Stimulated activated CD8-positive, alpha-beta memory T cell treated with anti-CD3 and anti-CD28 coated beads, Interleukin-15, amount 100 ng/mL, for 48 hours (primary cell): ENCODE measurements at places on chromosomes 5 and 9.

- DNase-seq: no peak
Observed at GRCh38 chr9:78238046-78239038, 2.5 kb downstream of the CEP78 start.

DNA sequence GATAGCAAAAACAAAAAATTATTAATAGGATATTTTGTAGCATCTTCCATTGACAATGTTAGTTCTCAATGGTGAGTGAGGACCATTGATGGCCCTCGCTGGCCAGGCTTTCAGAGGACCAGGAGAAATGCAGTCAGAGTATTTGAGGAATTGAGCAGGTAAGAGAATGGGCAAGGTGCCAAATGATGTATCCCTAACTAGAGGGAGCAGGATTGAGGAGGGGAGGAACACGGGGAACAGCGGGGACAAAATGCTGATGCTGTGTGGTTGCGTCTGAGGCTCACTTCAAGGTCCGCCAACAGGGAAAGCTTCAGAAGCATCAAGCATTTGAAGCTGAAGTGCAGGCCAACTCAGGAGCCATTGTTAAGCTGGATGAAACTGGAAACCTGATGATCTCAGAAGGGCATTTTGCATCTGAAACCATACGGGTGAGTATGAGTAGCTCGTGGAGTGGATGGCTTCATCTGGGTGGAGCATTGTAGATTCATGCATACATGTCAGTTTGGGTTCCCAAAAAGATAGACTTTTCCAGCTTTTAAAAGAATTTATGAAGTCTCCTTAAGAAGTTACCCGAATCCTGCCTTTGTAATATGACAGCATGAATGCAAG is 16.2 kb downstream of the SPTAN1 start:
- DNase-seq: no peak

DNA sequence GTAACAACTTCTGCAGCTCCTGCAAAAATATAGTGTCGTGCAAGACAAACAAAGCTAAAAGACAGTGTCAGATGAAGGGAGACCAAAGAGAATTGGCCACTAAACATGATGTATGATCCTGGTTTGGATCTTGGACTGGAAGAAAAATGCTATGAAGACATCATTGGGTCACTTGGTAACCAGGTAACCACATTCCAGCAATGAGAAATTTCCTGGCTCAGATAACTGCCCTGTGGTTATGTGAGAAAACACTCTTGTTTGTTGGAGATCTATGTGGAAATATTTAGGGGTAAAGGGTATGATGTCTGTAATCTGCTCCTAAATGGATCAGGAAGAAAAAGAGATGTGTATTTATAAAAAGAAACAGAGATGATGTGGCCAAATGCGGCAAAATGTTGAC is 45.5 kb upstream of the ANKRD33B start:
- no peak for DNase-seq

DNA sequence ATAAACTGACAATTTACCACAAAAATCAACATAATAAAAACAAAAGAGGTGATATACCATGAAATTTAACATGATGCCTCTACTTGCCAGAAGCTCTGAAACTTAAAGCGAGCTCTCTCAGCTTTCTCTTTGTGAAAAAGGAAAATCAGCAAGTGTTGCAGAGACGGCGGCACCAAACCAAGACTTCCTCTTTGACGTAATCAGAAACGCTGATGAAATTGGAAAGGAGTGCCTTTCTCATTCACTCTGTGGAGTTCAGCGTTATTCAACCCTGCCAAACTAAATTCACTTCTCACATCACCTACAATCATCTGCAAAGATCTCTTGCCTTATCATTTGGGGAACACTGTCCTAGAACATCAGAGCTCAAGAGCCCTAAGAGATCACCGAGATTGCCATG is 32.2 kb downstream of the ANXA6 start:
- DNase-seq: no peak

DNA sequence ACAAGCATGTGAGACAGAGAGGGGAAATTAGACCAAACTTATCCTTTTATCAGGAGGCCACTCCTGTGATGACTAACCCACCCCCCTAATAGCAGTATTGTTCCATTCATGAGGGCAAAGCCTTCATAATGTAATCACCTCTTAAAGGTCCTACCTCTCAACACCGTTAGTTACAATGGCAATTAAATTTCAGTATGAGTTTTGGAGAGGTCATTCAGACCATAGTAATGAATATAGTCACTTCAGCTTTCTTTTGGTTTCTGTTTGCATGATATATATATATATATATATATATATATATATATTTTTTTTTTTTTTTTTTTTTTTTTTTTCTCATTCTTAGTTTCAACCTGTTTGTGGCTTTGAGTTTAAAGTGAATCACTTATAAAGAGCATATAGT is 10.5 kb downstream of the ADGRV1 start:
- no peak for DNase-seq

- no peak for DNase-seq
Observed at GRCh38 chr5:9495121-9495520, 50.8 kb downstream of the SEMA5A start.

- no peak for DNase-seq
Observed at GRCh38 chr5:152100462-152100861, 175.8 kb upstream of the GLRA1 start.

GRCh38 chr5:174542037-174542436 is 182.3 kb upstream of the MSX2 start:
- no peak for DNase-seq

DNA sequence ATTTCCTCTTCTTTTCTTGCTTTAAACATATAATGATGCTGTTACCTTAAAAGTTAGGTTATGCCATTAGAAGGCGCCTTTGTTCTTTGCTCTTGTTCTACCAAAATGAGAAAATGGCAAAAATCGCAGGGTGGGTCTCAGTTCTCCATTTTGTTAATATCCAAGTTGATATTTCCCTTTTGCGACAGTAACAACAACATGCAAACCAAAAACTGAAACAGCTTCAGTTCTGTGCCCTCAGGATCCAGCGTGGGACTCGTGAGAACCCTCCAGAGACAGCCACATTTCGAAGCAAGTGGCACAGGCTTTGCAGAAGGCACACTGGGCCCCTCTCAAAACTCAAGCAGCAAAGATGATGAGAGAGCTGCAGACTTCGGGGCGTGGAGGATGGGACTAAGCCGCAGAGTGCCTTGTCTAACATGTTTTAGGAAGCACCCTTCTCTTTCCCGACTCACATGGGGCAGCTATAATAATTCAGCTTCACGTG is 33.0 kb upstream of the LCP2 start:
- DNase-seq: no peak

- DNase-seq: no peak
Observed at GRCh38 chr5:79582186-79582585, 30.1 kb upstream of the TENT2 start.

GRCh38 chr5:163489055-163489744 is 16.2 kb upstream of the MAT2B start:
- DNase-seq: no peak
